Motor neuron (in vitro differentiated cells): ENCODE measurements at places on chromosomes 11 and 22.

GRCh38 chr22:30453731-30454510, 17.9 kb downstream of the SEC14L3 start:
- no peak for ATAC-seq

GRCh38 chr11:96551136-96551535, 161.3 kb downstream of the JRKL start:
- no peak for ATAC-seq

GRCh38 chr22:32318361-32318760, 39.3 kb upstream of the RFPL3 start:
- no peak for ATAC-seq

DNA sequence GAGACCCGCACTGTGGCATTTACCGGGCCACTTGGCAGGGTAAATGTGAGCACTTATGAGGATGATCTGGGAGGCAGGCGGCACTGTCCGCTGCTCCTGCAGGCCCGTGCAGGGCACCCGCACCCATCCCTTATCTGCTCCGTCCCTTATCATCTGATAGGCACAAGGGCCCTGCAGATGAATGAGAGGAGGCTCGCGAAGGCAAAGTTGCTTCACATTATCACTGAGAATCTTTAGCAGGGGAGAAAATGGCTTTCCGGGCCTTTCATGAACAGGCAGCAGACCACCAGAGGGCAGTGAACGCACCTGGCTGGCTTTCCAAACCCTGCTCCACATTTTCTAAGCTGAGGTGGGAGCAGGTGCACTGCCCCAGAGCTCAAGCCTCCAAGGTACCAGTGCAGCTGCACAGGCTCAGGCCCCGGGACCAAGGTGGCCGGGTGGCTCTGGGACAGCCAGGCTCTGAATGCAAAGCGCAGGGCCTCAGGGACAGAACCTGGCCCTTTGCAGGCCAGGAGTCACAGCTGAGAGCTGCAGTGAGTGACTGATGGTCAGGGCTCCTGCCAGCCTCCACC, 165.6 kb downstream of the SHANK2 start:
- peak; percentile 84 for ATAC-seq

GRCh38 chr22:45331486-45331885, 21.8 kb downstream of the FAM118A start:
- no peak for ATAC-seq

- ATAC-seq: no peak
These were observed 264.2 kb upstream of the PITPNB start for GRCh38 chr22:28183078-28183860.

DNA sequence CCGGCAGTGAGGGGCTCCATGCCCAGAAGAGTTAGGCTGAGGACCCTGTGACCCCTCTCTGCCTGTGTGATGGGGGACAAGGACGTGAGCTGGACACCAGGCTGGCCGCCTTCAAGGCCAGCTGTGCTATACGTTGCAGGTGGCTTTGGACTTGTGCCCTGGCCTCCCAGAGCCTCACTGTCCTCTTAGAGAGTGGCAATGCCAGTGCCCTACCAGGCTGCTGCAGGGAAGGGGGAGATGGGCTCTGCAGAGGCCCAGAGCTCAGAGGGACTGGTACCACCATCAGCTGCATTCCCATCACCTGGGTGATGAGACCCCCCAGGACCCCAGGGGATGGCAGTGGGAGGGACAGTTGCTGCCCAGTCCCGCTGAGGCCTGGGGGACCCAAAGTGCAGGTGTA, 90.4 kb upstream of the SHISAL1 start:
- ATAC-seq: no peak
